ENCODE measurements at places on chromosomes 16 and 17. TPM values are rescaled to one million over a fixed set of nuclear protein-coding genes. Genes with fewer than 3 reads are reported as not detected.

Gene SDK2
- total RNA-seq: 38.5 TPM

Gene RHBDL3
- 0.10 TPM for total RNA-seq

Gene JMJD6
- 22.4 TPM for total RNA-seq

DNA sequence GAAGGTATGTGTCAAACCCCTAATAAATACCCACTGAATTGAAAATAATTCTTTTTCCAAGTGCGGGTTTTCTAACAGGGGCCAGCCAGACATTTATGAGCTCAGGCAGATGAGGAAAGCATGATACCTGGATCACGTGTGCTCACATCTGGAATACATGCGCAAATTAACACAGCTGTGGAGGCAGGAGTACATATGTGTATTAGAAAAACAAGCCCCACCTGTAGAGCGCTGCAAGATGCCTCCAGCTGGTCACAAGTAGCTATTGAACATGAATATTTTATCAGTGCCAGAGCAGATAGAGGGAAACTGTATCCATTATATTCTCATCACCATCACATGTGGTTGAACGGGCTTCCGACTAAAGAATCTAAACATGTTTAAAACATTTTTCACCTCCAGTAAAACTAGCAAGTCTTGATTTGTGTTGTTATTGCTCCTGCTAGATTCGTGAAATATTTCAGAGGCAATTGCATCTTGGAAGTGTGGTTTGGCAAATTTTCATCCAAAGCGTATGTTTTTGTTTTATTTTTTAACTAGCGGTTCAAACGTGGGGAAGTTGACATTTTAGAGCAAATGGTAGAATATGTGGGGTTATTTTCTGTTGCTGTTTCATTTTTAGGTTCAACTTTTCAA, 482.8 kb downstream of the CDH13 start:
- H3K27me3 ChIP-seq: peaks cover 4% of the 10 kb centered on the region
- H3K4me1 ChIP-seq: peaks cover 3% of the 10 kb centered on the region
- no peak overlapping the region for H3K4me3 ChIP-seq
- peaks cover 2% of the 10 kb centered on the region for H3K36me3 ChIP-seq

DNA sequence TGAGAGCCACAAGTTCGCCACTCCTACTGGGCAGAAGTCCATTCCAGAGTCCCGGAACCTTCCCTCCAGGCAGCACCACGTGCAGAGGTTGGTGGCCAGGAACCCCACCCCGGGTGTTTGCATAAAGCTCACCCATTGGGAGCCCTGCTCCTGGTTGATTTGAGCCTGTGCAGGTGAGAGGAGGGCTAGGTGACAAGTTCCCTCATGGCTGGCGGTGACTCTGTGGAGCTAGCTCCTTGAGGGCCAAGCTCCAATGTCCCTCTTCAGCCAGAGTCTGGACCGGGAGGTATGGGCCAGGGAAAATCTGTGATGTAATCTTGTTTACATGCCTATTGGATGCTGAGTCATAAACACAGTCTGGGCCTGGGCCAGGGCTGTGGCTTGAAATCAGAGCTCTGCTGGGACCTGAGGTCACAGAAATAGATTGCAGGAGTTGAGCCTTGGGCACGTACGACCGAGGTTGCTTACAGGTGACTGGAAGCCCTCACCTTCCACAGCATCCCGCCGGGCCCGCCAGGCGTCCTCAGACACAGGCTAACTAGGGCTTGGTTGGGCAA, 118.9 kb downstream of the AATF start:
- no peak overlapping the region for H3K4me3 ChIP-seq
- no peak for DNase-seq
- no peaks in the 10 kb centered on the region for H3K36me3 ChIP-seq
- no peaks in the 10 kb centered on the region for H3K4me1 ChIP-seq
- H3K27ac ChIP-seq: no peak overlapping the region
- peaks cover 14% of the 10 kb centered on the region for H3K27me3 ChIP-seq

GRCh38 chr16:868846-869822, 68.6 kb upstream of the GNG13 start:
- H3K4me3 ChIP-seq: no peak overlapping the region
- peaks cover 17% of the 10 kb centered on the region for H3K36me3 ChIP-seq
- no peaks in the 10 kb centered on the region for H3K4me1 ChIP-seq
- H3K27me3 ChIP-seq: no peaks in the 10 kb centered on the region
- H3K27ac ChIP-seq: no peak overlapping the region
- DNase-seq: peak; percentile 84

GRCh38 chr16:57392694-57393093, 11.9 kb upstream of the CCL17 start:
- peaks cover 5% of the 10 kb centered on the region for H3K27me3 ChIP-seq
- H3K27ac ChIP-seq: no peak overlapping the region
- H3K36me3 ChIP-seq: no peaks in the 10 kb centered on the region
- no peak overlapping the region for H3K4me3 ChIP-seq
- H3K4me1 ChIP-seq: peaks cover 16% of the 10 kb centered on the region

- no peak for DNase-seq
- H3K27me3 ChIP-seq: no peaks in the 10 kb centered on the region
- H3K27ac ChIP-seq: no peak overlapping the region
- peaks cover 13% of the 10 kb centered on the region for H3K4me1 ChIP-seq
- H3K36me3 ChIP-seq: peaks cover 10% of the 10 kb centered on the region
- H3K4me3 ChIP-seq: no peak overlapping the region
Observed at GRCh38 chr17:82047914-82048570, 3.6 kb downstream of the RFNG start.

DNA sequence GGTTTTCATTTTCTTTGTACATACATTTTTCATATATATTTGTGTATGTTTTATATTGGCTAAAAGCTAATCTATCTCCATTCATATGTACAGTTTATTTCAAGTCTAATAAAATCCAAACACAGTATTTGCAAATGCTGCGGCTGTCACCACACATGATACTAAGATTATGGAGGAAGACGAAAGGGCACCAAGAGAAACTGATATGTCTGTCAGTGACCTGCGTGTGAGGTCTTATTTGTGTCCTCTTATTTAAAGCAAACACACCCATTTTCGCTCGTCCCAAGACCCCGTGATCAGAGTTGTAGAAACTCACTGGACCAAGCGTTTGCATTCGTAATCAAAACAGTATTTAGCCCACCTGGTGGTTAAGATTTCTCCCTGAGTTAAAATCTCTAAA, 8.2 kb downstream of the MLYCD start:
- H3K27ac ChIP-seq: no peak overlapping the region
- H3K36me3 ChIP-seq: peaks cover 18% of the 10 kb centered on the region
- DNase-seq: no peak
- peaks cover 7% of the 10 kb centered on the region for H3K4me1 ChIP-seq
- H3K27me3 ChIP-seq: no peaks in the 10 kb centered on the region
- H3K4me3 ChIP-seq: no peak overlapping the region

Data from chondrocyte (in vitro differentiated cells).